Ureter (tissue), 1 donor: ENCODE measurements at places on chromosomes 12 and 14.

GRCh38 chr14:106210650-106211049 is 684.3 kb downstream of the TMEM121 start:
- DNase-seq, result no peak

DNA sequence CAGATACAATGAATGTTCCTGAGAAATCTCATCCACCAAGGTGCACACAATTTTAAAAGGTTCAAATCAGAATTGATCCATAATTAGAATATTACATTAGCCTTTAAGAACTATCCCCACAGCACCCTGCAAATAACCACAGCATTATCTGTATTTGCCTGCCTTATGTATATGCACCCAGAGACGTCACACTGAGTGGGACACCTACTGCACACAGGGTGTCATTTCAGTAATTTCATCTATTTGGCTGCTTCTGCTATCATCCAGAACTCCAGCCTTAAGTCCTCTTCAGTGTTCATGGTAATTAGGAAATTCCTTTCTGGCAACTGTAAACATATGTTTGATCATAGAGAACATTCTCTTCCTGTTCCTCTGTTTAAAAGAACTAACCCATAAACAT is 298.4 kb downstream of the SYT1 start:
- no peak for DNase-seq

- DNase-seq, result no peak
Observed at GRCh38 chr12:105968025-105968424, 170.7 kb downstream of the NUAK1 start.

DNA sequence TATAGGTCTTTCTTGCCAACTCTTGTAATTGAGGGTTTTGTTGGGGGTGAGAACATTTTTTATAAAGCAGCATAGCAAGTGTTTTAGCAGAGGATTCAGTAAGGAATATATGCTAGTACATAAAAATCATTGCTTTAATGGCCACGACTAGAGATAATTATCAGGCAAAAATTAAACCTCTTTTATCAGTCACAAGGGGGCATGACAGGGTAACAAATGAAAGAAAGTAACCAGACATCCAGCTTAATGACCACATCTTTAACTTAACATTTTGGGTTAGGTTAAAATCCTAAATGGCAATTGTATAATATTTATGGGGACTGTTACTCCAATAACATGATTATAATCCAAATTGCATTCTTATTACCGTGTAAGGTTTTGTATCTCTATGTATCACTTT is 119.6 kb downstream of the LRRIQ1 start:
- DNase-seq, result no peak

GRCh38 chr12:73678335-73678734 is 859.3 kb upstream of the ATXN7L3B start:
- DNase-seq, result no peak

DNA sequence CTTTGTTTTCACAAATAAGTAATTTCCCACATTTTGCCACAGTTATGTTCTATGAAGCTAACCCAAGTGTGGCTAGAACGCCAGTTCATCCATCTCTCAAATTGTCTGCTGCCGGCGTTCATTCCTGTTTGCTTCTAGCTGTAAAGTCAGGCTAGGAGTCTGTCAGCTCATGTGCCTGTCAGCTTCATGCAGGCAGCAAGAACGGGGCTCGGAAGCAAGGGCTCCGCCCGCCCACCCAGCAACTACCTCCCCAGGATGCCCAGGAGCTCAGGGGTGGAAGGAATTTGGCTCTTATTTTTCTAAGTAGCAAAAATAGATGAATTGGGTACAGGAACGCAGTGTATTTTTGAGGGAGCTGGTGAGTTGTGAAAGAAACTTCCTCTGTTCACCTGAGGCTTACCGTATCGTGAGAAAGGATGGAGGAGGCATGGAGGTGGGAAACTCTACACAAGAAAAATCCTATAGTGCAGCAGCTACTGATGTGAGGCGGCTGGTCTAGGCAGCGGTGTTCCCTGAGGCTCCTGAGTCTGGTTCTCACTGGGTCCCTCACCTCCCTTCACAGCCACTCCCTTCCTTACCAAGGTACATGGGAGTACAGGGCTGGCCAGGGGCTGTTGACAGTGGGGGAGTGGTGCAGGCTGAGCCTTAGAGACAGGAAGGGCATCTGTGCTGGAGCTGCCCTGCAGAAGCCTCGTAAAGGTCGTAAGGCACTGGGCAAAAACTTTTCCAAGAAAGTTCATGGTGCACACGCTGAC is 54.5 kb upstream of the AMN start:
- no peak for DNase-seq

GRCh38 chr12:40701756-40702155 is 9.5 kb downstream of the CNTN1 start:
- no peak for DNase-seq

GRCh38 chr12:87491089-87491488 is 538.1 kb downstream of the C12orf50 start:
- DNase-seq, result no peak

- DNase-seq, result no peak
Observed at GRCh38 chr14:50109342-50109741, 7.0 kb downstream of the VCPKMT start.

- DNase-seq, result no peak
Observed at GRCh38 chr12:89494411-89495231, 30.0 kb downstream of the GALNT4 start.

- no peak for DNase-seq
Observed at GRCh38 chr14:71586131-71586897, 345.9 kb upstream of the RGS6 start.

DNA sequence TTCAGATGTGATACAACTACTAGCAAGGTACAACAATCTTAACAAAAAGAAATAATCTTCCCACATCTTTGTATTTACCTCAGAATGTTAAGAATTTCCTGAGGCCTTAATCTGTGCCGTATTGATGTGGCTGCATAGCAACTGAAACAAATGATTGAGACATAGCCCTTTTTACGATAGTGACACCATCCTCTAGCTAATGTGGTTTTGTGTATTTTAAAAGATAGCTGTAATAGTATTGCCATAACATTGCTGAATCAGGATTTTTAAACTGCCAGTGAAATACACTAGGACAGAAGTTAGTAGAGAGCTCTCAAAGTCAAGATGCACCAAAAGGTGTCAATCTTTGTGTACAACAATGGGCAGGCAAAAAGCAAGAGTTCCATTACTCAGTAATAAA is 11.9 kb downstream of the NPAS3 start:
- no peak for DNase-seq

DNA sequence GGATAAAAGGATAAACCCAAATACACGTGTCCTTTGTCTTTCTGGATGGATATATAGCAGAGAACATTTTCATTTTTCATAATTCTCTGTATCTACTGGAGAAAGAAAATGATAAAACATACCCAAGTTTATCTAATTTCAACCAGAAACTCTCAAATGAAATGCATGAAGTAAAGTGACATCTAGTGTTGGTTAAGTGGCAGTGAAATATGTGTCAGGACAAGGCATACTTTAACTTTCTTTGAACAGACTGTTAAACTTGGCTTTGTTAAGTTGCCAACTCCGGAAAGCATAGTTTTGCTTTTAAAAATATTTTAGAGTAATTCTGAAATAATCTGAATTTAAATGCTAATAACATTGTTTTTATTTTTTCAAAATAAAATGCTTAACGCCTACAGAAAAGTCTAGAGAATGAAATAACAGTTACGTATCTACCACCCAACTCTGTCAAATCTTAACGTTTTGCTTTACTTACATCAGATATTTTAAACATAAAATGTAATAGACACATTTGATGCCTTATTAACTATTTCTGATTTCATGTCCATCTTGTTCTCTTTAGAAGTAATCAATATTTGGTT is 25.2 kb upstream of the NTN4 start:
- DNase-seq, result no peak

GRCh38 chr12:54349036-54349435 is 15.2 kb downstream of the GPR84 start:
- no peak for DNase-seq

DNA sequence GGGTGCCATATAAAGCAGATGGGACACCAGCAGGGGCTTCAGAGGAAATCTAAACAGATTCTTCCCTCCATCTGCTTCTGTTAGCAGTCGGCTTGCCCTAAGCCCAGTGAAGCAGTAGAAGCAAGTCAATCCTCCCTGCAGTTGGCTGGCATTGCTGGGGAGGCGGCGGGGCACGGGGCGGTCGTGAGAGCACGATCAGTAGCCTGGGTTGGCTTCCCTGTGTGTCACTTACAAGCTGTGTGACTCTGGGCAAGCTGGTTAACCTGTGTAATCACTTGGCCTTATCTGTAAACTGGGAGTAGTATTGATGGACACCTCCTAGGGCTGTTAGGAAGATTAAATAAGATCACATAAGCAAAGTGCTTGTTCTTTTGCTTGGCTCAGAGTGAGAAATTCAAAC is 19.4 kb downstream of the MYRFL start:
- no peak for DNase-seq

DNA sequence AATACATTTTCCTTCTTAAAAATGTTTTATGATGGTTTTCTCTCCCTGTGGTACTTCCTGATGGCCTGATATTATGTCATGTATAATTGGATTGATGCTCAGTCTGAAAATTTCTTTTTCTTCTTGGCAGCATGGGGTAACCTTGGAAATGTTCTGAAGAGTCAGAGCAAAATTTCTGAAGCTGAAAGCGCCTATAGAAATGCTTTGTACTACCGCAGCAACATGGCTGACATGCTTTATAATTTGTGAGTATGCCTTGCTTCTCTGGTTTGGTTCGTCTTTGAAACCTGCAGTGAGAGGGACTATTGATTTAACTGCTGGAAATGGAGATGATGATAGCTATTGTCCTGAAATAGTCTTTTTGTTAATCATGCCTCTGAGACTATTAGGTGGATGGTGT is 243.6 kb downstream of the TMTC2 start:
- no peak for DNase-seq

- DNase-seq, result no peak
Observed at GRCh38 chr12:105228494-105228893, 7.5 kb downstream of the APPL2 start.

- no peak for DNase-seq
Observed at GRCh38 chr14:60300019-60300418, 51.0 kb downstream of the PPM1A start.

- DNase-seq, result no peak
Observed at GRCh38 chr14:54775486-54776140, 127.0 kb downstream of the GCH1 start.

- DNase-seq, result no peak
Observed at GRCh38 chr12:4012977-4013968, 140.1 kb upstream of the PARP11 start.

DNA sequence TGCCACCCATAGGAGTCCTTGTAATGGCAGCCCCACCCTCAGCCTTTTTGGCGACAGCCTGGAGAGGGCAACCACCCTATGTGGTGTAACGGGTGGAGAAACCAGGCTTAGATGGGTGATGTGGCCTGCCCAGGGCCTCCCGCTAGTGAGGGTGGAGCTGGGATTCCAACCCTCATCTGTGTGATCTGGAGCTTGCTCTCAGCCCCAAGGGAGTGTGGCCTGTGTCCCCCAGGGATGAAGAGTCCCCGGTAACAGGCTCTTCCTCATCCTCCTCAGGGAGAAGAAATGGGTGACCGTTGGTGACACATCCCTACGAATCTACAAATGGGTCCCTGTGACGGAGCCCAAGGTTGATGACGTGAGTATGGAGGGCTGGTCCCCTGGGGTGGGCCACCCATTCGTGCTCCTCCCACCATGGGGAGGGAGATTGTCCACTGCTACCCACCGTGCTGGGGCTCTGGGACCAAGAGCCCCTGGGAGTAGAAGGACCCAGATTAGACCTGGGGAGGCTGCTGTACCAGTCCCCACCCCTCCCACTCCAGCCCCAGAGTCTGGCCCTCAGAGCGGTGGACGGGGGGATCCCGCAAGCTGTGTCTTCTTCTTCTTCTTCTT is 8.8 kb downstream of the BCL7A start:
- DNase-seq, result no peak

- DNase-seq, result no peak
Observed at GRCh38 chr12:43880547-43880946, 44.7 kb downstream of the TMEM117 start.

DNA sequence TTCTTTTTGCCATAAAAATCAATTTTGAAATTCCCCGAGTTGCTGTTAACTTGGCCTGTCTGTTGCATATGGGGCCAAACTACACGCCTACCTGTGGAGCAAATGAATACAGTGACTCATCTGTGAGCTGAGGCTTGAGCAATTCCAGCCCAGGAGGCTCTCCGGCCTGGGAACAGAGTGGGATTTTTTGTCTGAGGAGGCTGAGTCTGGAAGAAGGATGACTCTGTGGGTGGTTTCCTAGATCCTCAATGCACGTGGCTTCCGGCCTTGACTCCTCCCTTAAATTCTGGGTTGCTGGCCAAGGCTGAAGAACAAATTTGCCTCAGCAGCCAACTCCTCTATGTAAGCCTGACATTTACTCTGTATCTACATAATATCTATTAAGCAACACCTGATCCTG is 124.1 kb downstream of the SSPN start:
- peak; percentile 54 for DNase-seq

DNA sequence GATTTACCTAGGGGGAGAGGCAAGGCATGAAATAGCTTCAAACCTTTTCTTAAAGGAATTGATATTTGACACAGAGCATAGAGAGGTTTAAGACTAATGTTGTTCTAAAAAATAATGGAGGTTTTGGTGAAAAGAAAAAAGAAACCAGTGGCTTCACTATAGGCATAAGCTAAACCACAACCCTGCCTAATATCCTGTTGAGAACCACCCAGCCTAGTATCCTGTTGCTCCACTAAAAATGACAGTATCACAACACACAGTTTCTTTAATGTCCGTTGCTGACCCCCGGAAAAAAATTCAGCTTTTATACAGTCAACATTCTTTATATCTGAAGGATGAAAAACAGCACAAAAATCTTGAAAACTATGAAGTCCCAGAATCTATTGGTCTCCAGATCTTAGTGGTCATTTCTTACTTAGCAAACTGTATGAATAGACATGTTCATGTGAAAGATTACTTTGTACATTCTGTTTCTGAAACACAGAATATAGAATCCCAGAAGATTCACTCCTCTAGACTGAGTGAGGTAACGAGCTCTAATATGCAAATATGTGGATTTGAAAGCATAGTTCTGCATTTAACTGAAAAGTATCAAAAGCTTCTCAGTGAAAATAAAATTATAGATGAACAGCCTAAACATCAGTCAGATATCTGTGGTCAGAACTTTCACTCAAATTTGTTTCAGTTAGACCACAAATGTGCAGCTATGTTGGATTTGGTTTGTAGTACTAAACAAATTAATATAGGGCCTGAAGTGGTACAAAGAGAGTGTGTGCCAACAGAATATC is 40.5 kb downstream of the GALC start:
- DNase-seq, result no peak

DNA sequence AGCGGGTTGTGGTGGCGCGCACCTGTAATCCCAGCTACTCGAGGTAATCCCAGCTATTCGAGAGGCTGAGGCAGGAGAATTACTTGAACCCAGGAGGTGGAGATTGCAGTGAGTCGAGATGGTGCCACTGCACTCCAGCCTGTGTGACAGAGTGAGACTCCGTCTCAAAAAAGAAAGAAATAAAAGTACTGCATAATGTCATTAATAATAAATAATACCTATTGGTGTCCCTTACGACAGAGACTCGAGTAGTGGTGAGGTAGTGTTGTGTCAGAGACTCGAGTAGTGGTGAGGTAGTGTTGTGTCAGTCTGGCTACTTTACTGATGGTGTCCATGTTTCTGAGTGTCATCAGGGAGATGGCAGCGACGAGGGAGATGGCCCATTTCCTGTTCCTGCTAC is 1.3 kb downstream of the GLS2 start:
- no peak for DNase-seq

- peak; percentile 87 for DNase-seq
Observed at GRCh38 chr14:100142073-100143040, 17.1 kb downstream of the DEGS2 start.

- DNase-seq, result no peak
Observed at GRCh38 chr12:116319233-116319897, 41.9 kb upstream of the MED13L start.
